Activated naive CD8-positive, alpha-beta T cell treated with anti-CD3 and anti-CD28 coated beads, Interleukin-2, amount 50 U/mL, for 16 hours (primary cell): ENCODE measurements at places on chromosomes 4 and X.

DNA sequence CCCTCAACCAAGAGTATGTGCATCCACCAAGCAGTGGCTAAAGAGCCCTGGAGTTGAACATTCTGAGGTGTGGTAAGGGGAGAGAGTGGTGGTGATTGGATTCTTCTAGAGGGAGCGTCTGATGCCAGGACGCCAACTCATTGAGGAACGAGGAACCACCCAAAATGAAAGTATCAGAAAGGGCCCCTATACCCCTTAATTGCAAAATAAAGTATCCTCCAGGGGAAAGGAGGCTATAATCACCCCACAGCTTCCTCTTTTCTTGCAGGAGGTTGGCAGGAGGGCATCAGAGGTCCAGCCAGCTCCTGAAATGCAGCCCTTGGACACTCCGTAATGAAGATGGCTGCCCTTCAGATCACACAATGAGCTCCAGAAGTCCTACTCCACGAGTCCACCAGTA, 5.3 kb upstream of the KIAA1210 start:
- DNase-seq = no peak

GRCh38 chr4:147050356-147050765, 104.7 kb upstream of the TTC29 start:
- no peak for DNase-seq

- no peak for DNase-seq
These were observed 221.0 kb downstream of the ANKRD50 start for GRCh38 chr4:124491361-124492145.

- DNase-seq = no peak
These were observed at the start of gene RENBP for GRCh38 chrX:153944140-153944799. TSS of gene RENBP (minus strand) at chrX:153944643. CDS start at chrX:153944610, 33 bp downstream.

DNA sequence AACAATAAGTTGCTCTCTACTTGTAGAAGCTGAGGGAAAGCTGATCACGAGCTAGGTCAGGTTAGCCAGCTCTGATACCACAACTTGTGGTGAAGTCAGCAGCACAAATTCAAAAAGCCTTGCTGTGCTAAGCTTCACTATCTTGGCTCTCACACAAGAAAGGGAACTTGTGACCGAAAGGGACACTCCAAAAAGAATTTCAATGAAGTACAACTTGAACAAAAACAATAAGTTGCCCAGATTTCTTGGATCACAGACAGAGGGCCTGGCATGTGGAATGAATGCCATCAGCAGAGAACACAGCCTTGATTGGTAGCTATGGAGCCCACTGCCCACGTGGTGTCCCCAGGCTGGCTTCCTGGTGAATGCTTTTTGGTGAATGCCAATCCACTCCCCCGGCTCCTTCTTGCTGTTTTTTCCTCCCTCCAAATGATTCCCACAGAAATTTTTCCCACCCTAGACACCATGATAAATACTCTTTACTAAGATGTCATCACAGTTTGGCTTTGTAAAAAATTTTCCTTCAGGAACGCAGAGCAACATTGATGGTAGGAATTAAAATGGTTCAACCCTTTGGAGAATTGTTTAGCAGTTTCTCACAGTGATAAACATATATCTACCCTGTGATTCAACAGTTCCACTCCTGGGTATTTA, 82.6 kb downstream of the ANXA3 start:
- DNase-seq = no peak

DNA sequence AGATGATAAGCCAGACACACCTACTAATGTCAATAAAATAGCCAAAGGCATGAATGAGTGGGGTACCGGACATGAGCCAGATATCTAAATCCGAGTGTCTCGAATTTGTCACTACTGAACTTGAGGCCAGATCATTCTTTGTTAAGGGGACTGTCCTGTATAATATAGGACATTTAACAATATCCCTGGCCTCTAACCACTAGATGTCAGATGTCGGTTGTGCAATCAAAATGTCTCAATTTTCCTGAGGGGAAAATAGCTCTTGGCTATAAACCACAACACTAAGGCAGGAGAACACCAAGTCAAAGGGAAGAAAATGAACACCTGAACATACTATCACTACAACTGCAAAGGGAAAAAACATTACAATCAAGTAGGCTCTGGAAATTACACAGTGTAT, 154.5 kb downstream of the GPM6A start:
- DNase-seq = no peak
